CMK (cell line): ENCODE measurements at places on chromosomes 7 and 10.

GRCh38 chr10:17220652-17221100 is 7.4 kb upstream of the VIM start:
- no peak for DNase-seq

DNA sequence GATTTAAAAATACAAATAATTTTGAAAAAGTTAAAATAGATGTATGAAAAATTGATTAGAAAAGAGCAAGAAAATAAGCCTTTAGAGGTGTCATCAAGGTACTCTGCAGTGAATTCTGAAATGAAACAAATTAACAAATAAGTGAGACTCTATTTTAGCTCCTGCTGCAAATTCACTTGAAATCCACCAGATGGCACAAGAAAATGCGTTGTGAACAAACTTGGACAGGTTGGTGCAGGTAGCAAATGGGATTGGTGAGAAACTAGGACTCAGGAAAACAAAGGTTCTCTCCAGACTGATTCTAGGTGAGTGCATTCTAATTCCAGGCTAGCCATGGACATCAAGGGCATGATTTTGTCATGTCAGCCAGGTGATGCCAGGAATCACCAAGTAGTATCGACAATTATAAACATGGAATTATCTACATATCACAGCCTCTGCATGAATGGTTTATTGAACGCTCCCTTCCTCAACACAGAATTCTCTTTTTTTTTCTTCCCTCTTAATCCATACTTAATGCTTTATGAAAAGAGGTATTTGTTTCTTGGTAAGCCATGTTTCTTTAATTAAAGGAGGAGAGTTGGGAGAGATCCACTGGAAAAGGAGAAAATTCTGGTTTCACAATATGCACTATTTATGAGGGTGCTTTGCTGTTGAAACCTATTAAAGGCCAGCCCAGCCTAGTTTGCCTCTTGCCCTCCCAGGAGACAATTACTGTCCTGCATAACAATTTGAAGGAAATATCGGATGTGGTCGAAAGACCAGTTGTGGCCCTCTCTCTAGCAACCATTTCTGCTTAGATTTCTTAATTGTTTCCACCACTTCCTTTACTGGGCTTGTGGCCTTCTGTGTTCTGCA is 118.1 kb downstream of the ZNF365 start:
- no peak for DNase-seq

DNA sequence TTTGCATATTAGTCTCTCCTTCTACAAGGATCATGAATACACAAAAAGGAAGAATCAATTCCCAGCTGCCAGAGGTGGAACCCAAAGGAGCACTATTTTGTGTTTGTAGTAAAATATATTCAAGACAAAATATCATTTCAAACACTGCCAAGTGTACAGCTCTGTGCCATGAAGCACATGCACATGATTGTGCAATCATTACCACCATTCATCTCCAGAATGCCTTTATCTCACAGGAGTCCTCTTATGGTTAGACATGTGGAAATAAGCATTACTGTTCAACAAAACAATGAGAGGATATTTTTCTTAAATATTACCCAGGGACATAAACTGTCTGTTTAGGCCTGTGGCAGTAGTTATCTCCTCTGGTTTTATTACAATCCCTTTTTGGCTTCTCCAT is 151.4 kb upstream of the PPP1R3A start:
- no peak for DNase-seq

DNA sequence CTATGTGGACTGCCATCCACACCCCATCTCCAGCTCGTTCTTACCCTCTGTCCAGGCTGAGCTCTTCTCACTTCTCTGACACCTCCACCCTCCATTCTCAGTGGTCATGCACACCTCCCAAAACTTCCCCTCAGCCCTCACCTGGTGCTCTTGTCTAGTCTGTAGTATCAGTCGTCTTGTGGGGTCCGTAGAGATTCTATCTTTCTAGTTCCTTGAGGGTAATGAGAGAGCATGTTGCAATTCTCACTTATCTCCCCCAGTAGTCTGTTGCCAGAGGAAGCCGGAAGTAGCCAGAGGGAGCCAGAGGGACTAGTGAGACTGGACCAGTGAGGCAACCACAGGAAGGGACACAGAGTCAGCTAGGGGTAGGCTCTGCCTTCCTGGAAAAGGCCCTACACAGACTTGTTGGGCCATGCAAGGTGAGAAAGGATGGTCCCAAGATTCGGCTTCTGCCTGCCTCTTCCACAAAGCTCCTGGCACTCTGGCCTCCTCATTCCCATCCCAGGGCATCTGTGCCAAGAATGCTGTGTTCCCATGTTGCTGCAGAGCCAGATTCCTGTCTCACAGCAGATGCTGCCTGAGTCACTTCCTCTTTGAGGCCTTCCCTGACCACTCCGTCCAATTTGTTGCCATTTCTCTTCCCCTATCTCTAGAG is 50.6 kb upstream of the DUSP5 start:
- DNase-seq, result peak; percentile 54

DNA sequence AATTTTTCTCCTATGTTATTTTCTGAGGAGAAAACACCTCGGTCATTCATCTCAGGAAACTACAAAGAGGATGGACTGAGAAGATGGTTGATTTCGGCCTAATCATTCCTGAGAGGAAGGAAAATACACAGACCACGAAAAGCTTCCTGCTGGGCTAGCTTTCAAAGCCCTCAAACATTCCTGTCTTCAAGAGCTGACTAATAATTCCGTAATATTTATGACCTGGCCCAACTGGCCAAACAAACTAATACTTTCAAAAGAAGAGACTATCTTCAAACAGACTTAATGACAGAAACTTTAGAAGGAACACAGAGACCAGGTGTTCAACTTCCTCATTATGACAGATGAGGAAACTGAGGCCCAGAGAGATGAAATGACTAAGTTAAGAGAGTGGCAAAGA is 215.1 kb upstream of the FRMD4A start:
- no peak for DNase-seq

- no peak for DNase-seq
Observed at GRCh38 chr10:91597197-91597881, 35.5 kb downstream of the PPP1R3C start.

- no peak for DNase-seq
Observed at GRCh38 chr10:62457196-62457595, 83.0 kb downstream of the ZNF365 start.
